Smooth muscle cell of the brain vasculature (primary cell): ENCODE measurements at places on chromosomes 16 and 17.

GRCh38 chr17:1714980-1715802, 5.0 kb upstream of the TLCD2 start:
- no peak for DNase-seq

DNA sequence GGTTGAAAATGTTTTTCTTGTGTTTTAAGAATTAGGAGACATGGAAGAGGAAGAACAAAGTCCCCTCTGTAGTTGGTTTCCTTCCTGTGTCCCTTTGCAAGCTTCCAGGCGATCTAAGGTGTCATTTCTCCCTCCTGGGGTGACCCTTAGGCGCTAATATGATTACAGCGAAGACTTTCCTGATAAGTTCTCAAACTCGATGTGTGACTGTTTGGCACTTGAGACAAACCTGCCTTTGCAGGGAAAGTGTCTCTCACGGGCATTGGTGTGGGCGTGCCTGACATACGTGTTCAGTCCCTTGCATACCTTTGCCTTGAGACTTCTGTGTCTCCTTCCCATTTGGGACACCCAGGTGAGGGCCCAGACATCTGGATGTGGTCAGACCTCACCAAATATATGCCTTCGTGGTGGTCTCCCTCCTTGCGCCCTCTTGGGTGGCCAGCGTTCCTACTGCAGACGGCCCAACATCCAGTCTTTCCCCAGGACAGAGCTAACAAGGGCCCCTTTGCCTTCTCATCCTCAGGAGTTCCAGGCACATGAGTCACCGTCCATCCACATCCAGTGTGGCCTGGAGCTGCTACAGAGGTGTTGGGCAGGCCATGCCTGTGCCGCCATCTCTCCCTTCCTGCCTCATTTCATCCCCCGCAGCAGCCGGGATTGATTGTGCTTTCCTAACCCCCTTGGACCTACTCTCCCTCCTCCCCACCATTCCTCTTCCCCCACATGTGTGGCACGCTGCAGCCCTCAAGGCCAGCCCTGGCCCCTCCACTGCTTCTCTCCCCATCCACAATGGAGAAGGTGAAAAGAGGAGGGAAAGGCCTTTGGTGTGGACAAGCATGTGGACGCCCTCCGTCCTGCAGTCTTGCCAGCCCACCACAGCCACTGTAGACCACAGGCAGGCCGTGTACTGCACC, 3.1 kb upstream of the JPT2 start:
- DNase-seq: no peak

DNA sequence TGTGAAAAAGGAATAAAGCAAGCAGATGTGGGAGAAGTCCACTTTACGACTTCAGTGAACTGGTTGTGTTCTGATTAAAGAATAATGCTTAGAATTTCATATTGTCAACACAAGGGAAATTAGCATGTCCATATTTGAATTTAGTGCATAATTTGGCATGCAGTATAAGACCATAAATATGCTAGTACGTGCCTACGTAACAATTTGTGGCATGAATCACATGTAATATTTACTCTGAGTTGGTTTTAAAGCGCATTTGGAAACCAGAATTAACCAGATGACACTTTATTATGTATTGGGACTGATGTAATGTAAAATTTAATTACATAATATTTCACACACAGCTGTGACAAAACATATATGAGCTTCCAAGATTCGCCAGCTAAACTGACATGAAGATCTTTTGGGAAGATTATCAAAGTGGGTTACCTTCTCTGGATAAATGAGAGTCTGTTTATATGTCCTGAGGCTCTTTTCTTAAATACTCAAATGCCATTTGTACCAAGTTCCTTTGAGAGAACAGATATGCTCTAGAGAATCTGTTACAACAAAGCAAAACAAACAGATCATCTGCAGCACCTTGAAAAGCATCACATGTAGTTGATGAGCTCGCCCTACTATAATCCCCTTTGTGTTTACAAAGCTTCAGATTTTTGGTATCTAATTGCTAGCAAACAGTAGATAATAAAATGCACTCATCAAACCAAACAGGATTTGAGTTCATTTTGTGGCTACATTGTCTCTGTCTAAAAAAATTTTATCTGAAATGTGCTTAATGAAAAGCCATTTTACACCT, 1468.6 kb downstream of the CDH11 start:
- DNase-seq: no peak

DNA sequence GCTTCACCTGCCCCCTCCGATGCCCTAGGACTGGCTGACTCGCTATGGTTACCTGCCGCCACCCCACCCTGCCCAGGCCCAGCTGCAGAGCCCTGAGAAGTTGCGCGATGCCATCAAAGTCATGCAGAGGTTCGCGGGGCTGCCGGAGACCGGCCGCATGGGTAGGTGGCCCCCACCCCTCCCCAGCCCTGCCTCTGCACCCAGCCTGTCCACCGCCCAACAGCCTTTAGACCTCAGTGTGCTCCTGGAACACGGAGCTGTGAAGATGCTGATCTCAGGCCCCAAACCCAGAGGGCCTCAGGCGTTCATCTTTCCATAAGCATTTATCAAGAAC, 993 bp downstream of the MMP25 start:
- no peak for DNase-seq

- no peak for DNase-seq
These were observed 5.9 kb downstream of the UBE2I start for GRCh38 chr16:1315081-1316032.

DNA sequence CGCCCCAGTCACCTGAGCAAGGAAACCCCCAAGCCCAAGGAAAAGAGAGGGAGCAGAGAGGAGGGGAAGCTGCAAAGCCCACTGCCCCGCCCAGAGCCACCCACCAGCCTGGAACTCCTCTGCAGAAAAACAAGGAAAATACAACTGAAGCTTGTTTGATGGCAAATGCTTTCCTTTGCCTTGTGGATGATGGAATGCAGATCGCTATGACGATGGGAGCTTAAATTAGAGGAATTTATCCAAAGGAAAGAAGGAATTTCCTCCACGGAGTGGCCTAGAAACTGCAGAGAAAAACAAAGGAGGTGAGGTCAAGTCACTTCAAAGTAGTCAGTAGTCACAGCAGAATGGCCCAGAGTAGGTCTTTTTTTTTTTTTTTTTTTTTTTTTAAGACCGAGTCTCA, 31.5 kb upstream of the ASGR2 start:
- no peak for DNase-seq

DNA sequence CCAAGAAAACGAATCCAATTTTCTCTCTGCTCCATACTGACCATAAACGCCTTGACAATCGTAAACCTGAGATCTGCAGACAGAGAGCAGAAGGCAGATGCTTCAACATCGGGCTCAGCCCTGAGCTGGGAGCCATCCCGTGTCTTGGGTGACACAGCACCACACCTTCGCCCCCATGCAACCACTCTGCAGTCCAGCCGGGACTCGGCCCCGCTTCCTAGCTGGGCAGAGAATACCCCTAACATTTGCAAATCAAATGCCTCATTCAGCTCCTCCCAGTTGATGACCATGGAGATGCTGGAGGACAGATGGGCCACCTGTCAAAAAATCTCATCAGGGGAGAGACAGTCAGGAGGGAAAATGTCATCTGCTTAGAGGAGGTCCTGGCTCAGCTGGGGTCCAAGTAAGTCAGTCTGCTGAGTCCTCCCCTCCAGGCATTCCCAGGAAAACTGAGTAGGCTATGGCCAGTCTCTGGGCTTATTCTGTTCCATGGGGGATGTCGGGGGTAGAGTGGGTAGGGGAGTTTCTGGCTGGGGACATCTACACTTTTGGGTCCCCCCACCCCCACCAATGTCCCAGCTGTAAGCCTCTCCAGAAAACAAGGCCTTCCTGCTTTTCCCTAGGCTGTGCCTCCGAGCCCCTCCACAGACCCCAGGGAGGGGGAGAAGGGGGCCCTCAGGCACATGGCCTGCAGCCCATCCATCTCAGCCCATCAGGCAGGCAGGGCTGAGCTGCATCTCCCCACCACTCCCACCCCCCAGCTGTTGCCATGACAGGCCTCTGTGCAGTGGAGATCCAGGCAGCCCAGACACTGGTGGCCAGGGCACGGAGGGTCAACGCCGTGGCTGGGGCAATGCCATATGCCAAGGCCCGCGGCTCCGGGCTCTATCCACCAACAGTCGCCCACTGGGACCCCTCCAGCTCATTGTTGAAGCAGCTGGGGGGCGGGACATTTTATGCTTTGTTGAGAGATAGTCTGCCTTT, 158.6 kb downstream of the AXIN2 start:
- no peak for DNase-seq

DNA sequence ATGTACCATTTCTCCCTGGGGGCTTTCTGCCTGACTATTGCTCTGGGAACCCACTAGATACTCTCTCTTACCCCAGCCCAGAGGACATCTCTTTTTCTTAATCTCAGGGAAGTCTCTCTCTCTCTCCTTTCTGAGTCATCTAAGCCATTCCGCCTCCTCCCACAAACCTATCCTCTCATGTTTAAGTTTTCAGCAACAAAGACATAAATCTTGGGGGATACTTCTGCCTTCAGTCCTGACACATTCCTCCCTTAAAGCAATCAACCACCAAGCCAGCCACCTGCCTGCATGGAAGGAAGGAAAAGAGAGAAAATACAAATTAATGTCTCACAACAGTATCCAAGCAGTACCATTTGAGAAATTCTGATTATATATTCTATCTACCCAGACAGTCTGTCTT, 128.8 kb downstream of the HS3ST2 start:
- DNase-seq: no peak

DNA sequence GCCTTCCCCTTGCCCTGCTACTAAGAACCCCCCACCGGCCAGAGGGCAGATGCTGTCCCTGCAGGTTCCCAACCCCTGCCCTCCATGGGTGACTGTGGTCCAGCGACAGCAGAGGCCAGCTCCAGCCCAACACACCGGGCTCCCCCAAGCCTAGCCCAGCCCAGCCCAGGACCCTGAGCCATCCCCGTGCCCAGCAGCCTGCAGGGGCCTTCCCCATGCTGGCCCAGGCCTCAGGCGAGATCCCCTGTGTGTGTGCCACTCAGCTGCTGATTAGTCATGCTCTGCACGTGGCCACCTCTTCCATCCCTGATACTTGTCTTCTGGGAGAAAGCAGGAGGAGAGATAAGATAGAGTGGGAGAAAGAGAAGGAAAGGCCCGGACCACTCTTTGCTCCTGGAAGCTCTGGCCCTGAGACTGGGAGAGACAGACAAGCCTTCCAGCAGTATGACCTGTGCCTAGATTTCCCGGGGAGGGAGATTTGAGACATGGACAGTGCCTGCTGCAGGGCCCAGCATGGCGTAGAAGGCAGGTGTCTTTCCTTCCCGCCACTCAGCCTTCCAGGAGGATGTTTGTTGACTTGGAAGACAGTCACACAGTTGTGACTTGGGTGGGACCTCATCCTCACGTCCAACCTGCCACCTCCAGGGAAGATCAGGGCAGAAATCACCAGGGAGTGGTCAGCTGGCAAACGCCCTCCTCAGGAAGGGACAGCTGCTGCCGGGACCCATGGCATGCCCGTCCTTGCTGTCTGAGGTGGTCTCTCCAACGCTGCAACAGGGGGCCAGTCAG, 41.3 kb upstream of the RASD1 start:
- DNase-seq: no peak

DNA sequence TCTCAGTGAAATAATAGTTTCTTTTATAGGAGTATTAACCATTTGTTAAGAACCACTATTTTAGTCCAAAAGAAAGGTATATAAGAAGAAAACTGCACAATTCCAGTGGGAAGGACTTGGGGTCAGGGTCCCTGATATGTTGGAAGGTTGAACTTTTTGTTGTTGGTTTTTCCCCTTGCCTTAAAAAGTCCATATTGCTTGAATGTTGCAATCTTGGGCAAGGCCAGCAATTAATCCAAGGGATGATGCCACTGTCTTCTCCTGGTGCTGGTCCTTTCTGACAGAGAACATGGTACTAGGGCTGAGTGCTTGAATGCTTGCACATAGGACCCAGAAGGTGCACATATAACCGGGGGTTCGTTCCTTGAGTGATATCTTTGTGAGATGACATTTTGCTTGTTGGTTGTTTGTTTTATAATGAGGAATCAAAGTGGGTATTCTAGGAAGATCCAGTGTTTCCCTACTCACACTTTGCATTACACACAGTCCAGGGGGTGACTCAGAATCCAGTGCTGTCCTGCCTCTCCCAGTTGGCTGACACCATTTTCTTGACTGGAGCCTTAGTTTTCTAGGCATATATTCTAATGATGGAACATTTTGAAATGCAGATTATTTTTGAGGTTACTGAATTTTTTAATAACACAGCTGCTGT, 54.9 kb downstream of the SIAH1 start:
- DNase-seq: no peak

DNA sequence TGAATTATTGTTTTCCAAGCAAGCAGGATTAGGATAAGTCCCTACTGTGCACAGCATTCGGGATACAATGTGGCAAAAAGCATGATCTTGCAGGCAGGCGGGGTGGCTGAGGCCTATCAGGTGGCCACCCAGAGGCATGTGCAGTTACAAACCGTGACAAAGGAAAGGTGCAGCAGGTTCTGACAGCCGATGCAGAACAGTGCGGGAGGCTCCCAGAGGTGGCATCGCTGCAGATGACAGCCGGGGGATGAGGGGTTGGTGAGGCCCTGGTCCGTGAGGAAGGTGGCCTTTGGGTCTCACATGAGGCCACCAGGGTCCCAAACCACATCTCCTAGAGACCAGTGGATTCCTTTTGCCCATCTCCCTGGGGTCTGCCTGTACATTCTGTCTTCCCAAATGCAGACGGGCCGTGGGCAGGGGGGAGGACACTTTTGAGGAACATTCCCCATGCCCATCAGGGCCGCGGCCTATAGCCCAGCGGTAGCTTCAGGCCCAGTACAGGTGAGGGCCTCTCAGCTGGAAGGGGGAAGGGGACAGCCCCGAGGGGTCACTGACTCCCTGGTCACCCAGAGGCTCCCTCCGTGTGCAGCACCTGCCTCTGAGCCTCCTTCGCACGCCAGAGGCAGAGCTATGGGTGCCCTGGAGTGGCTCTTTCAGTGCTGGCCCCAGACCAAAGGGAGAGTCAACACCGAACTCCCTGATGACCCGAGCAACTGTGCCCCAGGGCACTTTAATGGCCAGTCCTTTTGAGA, 85.1 kb downstream of the SOCS1 start:
- no peak for DNase-seq

GRCh38 chr16:54538276-54538675, 251.7 kb upstream of the IRX3 start:
- DNase-seq: no peak

GRCh38 chr17:19569785-19570543, 36.3 kb downstream of the SLC47A1 start:
- no peak for DNase-seq

GRCh38 chr17:12693640-12694039, 27.9 kb downstream of the MYOCD start:
- no peak for DNase-seq

- no peak for DNase-seq
These were observed 72.7 kb downstream of the OMG start for GRCh38 chr17:31224366-31224765.

- no peak for DNase-seq
These were observed 210.4 kb upstream of the IRX5 start for GRCh38 chr16:54720259-54720658.

- no peak for DNase-seq
These were observed 498.2 kb upstream of the ERCC4 start for GRCh38 chr16:13421726-13422125.
